Right lobe of liver (tissue), 6 donors: ENCODE measurements at places on chromosomes 16 and 17. TPM values are rescaled to one million over a fixed set of nuclear protein-coding genes. Genes with fewer than 3 reads are reported as not detected.

- H3K4me1 ChIP-seq, result peaks cover 20% of the 10 kb centered on the region
- no peak overlapping the region for H3K27ac ChIP-seq
- no peak overlapping the region for H3K4me3 ChIP-seq
- H3K36me3 ChIP-seq, result no peaks in the 10 kb centered on the region
- DNase-seq, result peak; percentile 82
- peaks cover 2% of the 10 kb centered on the region for H3K27me3 ChIP-seq
Measured at GRCh38 chr17:35799942-35800341, 4.5 kb upstream of the MMP28 start.

DNA sequence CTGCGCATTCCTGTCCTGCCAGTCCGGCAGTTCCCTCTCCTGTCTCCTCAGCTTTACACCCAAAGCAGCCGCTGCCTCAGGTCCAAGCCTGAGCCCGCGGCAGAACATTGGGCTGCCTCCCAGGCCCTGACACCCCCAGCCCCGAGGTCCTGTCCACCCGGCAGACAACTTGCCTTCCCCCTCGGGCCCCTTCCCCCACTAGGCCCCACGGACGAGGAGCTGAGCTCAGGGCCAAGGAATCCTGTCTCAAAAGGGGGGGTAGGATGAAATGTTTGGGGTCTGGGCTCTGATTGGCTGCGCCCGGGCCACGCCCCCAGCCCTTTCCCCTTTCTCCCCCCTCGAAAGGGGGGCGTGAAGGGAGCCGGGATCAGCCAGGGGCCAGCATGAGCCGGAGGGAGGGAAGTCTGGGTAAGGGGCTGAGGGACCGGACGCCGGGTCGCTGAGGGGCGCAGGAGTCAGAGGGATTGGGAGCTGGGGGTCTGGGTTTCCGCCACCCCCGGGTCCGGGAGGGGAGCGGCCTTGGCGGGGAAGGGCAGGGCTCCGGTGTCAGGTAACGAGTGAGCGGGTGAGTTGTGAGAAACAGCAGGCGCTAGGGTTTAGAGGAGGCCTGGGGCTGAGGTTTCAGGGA is at the start of gene CTF1:
Gene CTF1, plus strand, starts transcription at position 354 of the 628 bp plus-strand sequence. Its CDS starts 30 bp downstream, at position 384.
- no peaks in the 10 kb centered on the region for H3K36me3 ChIP-seq
- peak within 1 kb of the TSS; percentile 89 for H3K27ac ChIP-seq
- peak; percentile 51 for DNase-seq

DNA sequence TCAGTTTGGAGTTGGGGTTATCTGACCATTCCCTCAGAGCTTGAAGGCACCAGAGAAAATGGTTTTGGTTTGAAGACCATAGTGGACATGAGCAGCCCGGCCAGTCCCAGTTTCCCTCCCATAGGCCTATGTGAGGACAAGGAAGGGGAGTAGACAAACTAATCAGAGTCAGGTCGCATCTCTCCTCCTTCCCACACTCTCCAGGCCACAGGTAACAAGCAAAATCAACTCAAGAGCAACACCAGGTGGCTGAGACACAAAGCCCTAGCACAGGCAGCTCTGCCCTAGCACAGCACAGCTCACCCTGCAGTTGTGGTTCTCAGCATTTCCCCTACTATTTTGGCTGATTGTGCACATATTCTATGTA is 7.2 kb downstream of the SUPT4H1 start:
- no peaks in the 10 kb centered on the region for H3K27me3 ChIP-seq
- no peak overlapping the region for H3K4me3 ChIP-seq
- peaks cover 47% of the 10 kb centered on the region for H3K36me3 ChIP-seq
- H3K27ac ChIP-seq, result peak overlapping the region; percentile 6
- DNase-seq, result no peak

DNA sequence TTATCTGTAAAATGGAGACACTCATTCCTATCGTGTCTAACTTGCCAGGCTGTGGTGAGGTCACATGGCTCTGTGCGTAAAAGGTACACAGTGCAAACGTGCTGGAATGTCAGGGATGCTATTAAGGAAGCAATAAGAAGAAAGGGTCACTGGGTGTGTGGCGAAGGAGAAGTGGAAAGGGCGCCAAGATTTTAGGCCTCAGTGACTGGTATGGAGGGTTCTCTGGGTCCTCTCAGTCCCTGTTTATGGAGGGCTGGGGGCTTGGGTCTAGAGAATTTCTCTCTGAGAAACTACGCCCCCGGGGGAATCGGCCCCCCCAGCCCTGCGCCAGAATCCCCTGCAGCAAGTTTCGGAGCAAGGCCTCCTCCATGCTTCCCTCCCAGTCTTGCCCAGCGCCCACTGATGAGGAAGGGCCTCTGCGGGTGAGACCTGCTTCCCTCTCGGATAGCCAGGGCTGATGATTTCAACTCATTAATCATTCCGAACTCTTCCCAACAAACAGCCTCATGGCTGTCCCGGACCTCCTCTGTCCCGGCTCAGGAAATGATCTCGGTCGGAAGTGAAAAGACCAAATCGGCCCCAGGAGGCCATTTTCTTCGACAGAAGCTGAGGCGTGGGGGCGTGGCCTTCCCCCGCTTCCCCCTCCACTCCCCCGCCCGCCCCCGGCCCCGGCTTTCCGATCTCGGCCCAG is 1.2 kb upstream of the HEXIM1 start:
- H3K27ac ChIP-seq, result peak overlapping the region; percentile 97
- no peaks in the 10 kb centered on the region for H3K27me3 ChIP-seq
- peak overlapping the region; percentile 78 for H3K4me3 ChIP-seq
- no peaks in the 10 kb centered on the region for H3K4me1 ChIP-seq
- H3K36me3 ChIP-seq, result no peaks in the 10 kb centered on the region

ORAI3 gene
- 56.6 TPM for total RNA-seq

NUPR1 gene
- 68.8 TPM for total RNA-seq

DNA sequence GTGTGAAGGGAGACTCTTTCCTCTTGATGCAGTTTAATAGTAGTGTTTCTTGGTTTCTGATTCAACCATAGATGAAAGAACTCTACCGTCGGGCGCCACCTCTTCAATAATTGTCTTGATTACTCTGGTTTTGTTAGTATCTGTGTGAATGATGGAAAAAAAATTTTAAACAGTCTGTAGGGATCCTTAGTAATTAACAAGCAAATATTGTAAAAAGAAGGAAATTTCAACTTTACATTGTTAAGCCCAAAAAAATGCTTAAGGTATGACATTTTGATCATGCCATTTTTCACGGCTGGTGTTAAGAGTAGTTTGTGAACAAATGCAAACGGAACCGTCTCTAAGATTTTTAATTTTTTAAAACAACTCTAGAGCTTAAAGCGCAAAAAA is 4.1 kb downstream of the KRT10 start:
- peak overlapping the region; percentile 66 for H3K4me3 ChIP-seq
- no peak for DNase-seq
- no peaks in the 10 kb centered on the region for H3K27me3 ChIP-seq
- H3K4me1 ChIP-seq, result no peaks in the 10 kb centered on the region
- peak overlapping the region; percentile 87 for H3K27ac ChIP-seq

DNA sequence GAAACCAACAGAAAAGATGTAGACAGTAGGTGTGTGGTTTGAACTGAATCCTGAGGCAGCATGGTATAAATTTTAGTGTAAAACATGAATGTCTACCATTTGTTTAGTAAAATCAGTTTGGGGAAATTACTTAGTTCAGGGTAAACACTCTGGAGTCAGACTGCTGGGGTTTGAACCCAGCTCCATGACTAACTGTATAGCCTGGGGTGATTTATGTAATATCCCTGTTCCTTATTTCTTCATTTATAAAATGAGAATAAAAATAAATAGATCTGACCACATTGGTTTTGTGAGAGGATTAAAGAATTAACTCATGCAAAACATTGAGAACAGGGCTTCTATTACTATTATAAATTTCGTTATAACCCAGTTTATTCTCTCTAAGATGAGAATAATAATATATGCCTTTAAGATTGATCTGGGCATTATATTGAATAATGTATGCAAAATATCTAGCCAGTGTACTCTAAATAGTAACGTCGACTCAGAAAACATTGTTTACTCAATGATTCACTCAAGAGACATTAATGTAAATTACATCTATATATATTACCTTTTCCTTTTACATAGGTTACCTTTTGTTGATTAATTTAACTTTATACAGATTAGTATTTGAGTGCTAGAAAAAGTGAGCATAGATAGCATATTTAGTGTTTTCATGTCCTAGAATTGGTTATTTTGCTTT is 120.6 kb upstream of the KCNJ16 start:
- H3K27ac ChIP-seq, result no peak overlapping the region
- DNase-seq, result no peak
- H3K27me3 ChIP-seq, result no peaks in the 10 kb centered on the region

DNA sequence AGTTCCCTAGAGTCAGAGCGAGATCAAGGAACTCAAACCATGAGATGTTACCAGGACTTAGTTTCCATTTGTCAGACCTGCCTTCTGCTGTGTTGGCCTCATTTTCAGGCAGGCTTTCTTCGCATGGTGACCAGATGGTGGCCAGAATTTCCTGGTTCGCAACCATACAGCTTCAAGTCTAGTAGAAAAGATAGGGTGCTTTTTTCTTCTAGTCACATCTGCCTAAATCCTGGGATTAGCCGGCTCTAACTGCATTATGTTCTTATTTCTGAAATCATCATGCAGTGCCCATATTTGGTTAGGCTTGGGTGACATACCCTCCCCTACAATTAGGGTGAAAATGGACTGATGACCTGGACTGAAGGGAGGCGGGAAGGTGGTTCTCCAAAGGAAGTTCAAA is 131.5 kb downstream of the SHISA9 start:
- no peak overlapping the region for H3K27ac ChIP-seq
- no peak for DNase-seq
- no peaks in the 10 kb centered on the region for H3K36me3 ChIP-seq
- H3K4me3 ChIP-seq, result no peak overlapping the region
- H3K27me3 ChIP-seq, result no peaks in the 10 kb centered on the region

- H3K36me3 ChIP-seq, result no peaks in the 10 kb centered on the region
- no peaks in the 10 kb centered on the region for H3K4me1 ChIP-seq
- H3K27ac ChIP-seq, result no peak overlapping the region
- no peak overlapping the region for H3K4me3 ChIP-seq
- no peaks in the 10 kb centered on the region for H3K27me3 ChIP-seq
- no peak for DNase-seq
Measured at GRCh38 chr16:11183951-11184350, 72.1 kb downstream of the SOCS1 start.

- no peak overlapping the region for H3K27ac ChIP-seq
- peak; percentile 65 for DNase-seq
- peaks cover 46% of the 10 kb centered on the region for H3K36me3 ChIP-seq
- H3K27me3 ChIP-seq, result no peaks in the 10 kb centered on the region
- no peak overlapping the region for H3K4me3 ChIP-seq
Measured at GRCh38 chr17:40457964-40458791, 14.9 kb downstream of the IGFBP4 start.

- H3K27me3 ChIP-seq, result no peaks in the 10 kb centered on the region
- no peaks in the 10 kb centered on the region for H3K36me3 ChIP-seq
- DNase-seq, result no peak
Measured at GRCh38 chr17:40470932-40471828, 27.9 kb downstream of the IGFBP4 start.

DNA sequence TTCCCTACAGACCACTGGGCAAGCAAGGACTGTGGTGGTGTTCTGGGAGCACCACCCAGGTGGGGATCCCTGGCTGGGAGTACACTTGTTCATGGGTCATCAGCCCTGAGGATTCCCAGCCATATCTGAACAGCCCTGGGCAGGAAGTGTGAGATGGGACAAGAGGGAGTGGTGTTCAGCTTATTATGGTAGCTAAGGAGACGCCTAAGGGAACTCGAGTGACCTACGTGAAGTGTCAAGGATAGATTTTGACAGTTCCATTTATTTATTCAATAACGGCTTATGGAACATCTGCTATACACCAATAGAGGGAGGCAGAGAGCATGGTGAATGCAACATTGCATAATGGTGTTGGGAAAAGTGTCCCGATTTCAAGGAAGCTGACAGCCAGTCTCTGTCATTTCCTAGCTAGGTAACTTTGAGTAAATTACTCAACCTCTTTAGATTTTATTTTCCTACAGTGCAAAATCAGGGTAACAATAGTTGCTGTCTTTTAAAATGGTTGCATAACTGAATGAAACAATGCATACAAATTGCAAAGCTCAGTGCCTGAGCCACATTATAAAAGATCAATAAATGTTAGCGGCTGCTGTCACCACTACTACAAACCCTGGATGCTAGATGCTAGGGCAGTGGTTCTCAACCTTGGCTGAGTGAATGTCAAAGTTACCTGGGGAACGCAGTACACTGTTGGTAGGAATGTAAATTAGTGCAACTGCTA is 534.1 kb downstream of the GRIN2A start:
- no peaks in the 10 kb centered on the region for H3K36me3 ChIP-seq
- no peak overlapping the region for H3K27ac ChIP-seq
- no peak for DNase-seq
- no peaks in the 10 kb centered on the region for H3K27me3 ChIP-seq
- no peak overlapping the region for H3K4me3 ChIP-seq

- H3K36me3 ChIP-seq, result no peaks in the 10 kb centered on the region
- H3K27ac ChIP-seq, result peak overlapping the region; percentile 78
- no peaks in the 10 kb centered on the region for H3K27me3 ChIP-seq
- H3K4me3 ChIP-seq, result no peak overlapping the region
- peak; percentile 80 for DNase-seq
Measured at GRCh38 chr16:29148867-29149272, 164.0 kb downstream of the LAT start.

DNA sequence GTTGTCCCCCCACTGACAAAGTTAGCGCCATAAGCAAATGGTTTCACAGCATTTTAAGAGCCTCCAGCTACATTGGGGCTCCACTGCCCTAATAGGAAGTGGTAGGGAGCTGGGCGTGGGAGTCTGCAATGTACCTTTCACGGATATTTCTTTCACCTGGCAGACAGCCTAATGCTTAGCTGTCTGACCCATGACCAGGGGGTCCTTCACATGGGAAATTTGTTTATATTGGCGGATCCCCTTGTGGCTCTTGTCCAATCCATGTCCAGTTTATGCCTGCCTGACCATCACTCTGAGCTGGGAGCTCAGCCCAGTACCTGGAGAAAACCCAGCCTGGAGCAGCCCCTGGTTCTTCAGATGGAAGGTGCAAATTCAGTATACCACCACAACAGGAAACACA is 145.0 kb downstream of the ZNF18 start:
- no peak for DNase-seq
- no peak overlapping the region for H3K4me3 ChIP-seq
- no peaks in the 10 kb centered on the region for H3K27me3 ChIP-seq
- no peaks in the 10 kb centered on the region for H3K36me3 ChIP-seq
- H3K4me1 ChIP-seq, result no peaks in the 10 kb centered on the region

DNA sequence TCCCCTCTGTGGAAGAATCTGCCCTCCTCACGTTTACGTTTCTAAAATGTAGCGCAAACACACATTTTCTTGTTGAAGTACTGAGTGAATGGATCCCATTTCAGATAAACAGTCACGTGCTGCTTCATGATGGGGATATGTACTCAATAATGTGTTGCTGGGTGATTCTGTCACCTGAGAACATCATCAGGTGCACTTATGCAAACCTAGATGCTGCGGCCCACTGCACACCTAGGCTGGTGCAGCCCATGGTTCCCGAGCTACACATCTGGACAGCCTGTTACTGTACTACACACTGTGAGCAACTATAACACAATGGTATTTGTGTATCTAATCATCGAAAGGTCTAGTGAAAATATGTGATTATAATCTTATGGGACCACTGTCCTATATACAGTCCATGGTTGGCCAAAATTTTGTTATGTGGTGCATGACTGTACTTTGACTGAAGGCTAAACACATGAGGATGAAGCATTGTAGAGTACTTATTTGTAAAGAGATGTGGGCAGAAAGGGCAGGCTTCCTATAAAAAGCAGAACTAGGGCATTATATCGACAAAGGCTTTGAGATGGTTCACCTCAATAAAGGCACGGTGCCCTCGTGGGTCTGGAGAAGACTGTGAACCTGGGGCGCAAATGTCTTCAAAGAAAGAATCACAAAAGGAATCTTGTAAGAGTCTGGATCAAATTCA is 26.3 kb downstream of the MARF1 start:
- no peaks in the 10 kb centered on the region for H3K4me1 ChIP-seq
- no peak overlapping the region for H3K27ac ChIP-seq
- no peak overlapping the region for H3K4me3 ChIP-seq
- DNase-seq, result no peak
- H3K36me3 ChIP-seq, result peaks cover 73% of the 10 kb centered on the region
